Glutamatergic neuron (in vitro differentiated cells): ENCODE measurements at places on chromosomes 12 and 14.

- no peak for DNase-seq
Observed at GRCh38 chr14:22333422-22334274, 255.4 kb downstream of the DAD1 start.

DNA sequence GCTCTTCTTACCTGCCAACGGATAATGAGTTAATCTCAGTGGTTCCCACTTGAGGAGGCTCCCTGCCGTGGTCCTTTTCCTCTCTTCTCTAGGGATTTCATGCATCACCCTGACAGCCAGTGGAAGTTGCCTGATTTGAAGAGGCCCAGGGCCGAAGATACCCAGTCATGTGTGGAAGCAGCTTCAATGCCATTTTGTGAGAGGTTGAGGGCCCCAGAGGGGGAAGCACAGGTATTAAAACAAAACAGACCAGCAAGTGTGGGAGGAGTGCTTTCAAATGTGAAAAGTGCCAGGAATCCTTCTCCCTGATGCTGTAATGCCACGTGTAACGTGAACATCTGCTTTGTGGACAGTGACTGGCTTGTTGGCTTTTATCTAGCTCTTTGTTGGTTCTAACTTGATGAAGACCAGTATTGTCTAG lies 1.5 kb downstream of the TCP11L2 start:
- DNase-seq: no peak

- no peak for DNase-seq
Observed at GRCh38 chr12:40164034-40164433, 58.2 kb upstream of the SLC2A13 start.

DNA sequence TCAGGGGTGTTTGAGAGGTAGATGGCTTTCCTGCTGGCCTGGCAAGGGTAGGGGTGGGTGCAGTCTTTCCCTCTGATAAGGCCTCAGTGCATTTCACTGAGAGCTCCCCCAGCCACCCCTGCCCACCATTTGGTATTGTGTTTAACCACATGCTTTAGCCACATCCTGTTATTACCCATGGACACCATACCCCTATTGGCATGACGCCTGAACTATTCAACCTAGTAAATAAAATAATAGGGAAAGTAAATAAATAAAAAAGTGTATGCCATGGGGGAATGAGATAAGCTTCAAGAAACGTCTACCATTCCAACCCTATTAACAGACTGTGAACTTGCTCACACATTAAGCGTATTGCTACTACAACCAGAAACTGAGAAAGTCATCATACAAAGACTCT lies 7.6 kb upstream of the LGR5 start:
- DNase-seq: no peak

DNA sequence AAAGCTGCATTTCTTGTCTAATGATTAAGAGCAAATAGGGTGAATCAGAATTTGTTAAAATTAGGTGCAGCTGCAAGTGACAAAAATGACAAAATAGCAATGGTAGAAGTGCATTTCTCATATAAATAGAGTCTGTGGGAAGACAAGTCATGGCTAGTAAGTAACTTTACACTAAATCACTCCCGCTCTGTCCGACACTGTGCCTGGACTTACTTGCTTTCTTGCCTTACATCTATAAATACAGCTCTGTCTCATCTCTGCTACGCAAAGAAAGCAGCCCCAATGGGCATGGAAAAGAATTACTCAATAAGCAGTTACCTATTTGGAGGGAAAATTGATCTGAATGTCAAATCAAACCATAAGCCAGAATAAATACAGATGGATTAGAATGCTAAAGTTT lies 245.4 kb upstream of the KRR1 start:
- DNase-seq: no peak

- no peak for DNase-seq
Observed at GRCh38 chr12:11656550-11656949, 7.1 kb downstream of the ETV6 start.

- DNase-seq: no peak
Observed at GRCh38 chr12:82848845-82849244, 162.1 kb downstream of the TMTC2 start.

DNA sequence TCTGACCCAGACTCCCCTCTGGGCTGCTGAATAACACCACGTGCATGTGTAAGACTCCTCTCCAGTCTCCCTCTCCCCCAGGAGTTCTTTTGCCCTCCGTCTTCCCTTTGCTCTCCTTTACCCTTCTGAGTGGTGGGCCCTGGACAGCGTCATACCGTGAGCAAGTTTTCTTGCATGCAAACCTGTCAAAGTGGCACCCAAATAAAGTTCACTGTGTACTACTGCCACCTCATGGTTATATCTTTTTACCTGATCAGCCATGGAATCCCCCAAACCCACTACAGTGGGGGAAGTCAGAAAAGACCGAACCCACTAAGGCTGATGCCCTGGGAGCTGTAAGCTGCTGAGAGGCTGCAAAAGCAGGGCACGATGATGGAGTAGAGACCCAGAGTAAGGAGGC lies 131.1 kb upstream of the VRK1 start:
- no peak for DNase-seq

DNA sequence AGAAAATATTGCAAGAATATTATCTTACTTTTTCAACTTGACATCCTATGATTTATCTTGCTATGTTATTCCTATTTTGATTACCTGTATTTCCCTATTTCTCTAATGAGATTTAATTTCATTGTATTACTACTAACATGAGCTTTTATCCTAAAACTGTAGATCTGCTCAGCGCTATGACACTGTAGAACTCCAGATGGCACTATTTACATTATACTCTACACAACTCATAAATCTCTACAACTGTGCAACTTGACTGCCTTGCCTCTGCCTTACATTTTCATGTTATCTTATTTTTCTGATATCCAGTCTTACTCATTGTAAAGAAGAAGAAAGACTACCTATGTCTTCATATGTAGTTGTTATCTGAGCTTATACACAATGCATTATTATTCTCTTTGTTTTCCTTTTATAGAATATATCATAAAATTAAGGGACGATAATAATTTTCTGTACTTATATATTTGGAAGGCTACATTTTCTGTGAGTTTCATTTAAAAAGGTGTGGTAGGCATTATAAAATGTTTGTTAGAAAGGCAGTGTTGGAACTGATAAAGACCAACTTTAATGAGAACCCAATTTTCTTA lies 24.1 kb downstream of the NUP37 start:
- no peak for DNase-seq

DNA sequence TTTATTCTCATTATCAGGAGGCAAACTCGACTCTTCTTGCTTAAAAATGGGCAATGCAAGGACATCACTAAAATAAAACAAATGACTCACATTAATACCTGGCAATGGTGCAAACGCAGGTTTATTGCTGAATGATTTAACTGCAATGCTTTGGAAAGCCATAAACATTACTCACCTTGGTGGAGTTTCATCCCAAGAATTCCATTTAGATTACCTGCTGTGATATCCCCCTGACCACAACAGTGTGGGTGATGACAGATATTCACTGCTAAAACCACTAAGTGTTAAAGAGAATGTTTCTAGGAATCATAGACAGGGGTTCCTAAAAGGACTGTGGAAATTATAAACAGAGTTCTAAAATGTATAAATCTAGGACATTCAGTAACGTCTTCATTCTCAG lies 35.3 kb upstream of the CSRNP2 start:
- no peak for DNase-seq

DNA sequence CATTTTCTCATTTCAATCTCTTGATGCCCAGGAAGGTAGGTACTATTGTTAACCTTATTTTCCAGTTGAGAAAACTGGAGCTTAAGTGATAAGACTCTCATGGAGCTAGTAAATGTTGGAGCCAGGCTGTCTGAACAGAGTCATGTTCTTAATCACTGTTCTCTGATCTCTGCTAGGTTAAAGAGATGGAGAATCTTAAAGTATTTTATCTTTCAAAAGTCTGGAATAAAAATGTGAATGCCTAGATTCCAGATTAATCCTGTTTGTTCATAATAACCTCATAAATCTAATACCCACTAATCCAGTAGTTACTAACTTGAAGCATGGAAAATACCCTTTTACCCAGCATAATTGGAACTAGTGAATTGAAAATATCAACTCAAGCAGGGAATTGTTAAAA lies 341.0 kb upstream of the RGS6 start:
- no peak for DNase-seq

DNA sequence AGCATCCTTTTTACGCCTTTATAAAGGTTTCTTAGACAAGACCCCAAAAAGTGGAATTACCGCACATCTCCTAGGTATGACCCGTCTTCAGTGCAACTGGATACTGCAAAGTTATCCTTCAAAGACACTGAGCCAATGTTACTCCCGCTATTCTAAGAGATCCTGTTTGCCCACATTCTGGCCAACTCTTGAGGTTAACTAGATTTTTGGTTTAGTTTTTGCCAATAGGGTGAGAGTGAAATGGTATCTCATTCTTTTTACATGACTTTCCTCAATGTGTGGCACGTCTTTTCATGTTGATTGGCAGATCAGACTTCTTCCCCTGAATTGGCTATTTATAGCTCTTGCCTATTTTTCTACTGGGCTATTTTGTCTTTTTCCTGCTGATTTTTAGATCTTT lies 347.2 kb downstream of the MED13L start:
- no peak for DNase-seq

DNA sequence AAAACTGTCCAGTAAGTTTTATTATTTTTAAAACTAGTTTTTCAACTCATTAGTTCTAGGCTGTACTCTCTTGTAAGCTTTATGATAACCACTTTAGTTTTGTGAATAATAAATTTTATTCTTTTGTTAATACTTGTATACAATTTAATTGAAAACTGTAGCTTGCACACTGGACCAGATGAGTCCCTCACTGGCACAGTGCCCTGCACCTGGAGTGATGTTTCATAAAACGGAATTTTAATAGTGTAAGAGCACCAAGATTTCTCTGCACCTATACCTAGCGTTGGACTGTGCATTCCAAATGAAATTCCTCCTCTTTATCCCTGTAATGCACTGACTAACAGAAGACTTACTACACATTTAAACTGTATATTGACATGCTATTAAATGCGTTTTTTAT lies 80.8 kb downstream of the PRIMA1 start:
- DNase-seq: no peak

- no peak for DNase-seq
Observed at GRCh38 chr14:72503696-72504368, 390.1 kb downstream of the DPF3 start.

DNA sequence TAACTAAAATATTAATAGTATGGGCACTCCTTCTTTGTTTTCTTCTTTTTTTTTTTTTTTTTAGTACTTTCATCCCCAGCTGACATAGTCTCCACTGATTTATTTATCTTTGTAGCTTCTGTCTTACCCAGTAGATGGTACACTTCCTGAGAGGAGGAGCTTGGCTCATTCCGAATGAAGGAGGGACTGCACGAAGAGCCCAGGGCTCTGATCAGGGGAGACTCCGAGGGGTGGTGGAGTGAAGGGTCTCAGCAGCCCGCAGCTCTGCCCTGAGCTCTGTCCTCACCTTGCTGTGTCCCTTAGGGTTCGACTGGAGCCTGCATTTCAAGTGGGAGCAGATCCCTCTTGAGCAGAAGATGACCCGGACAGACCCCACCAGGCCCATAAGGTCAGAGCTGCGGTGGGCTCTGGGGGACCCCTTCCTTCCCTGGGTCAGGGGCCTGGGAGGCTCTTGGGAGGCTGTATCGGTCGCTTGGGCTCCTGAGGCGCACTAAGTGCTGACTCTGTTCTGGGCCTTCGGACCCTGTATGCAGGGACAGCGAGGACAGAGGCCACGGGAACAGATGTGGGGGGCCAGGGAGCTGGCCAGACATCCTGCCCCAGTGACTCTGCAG lies 65.2 kb downstream of the ERH start:
- DNase-seq: no peak

DNA sequence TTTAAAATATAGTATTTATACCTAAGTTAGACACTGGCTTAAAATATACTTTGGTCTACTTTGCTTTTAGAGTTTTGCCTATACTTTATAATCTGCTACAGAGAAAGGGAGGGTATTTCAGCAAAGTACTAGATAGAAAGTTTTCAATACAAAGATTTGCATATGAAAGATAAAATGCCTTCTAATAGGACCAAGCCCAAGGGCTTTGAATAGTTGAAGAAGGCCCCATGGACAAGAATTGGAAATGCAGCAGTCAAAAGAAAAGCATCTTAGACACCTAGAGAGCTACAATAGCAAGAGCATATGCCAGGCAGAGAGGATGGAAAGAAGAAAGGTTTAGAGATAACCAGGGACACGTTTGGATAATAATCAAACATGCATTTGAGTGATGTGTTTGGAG lies 83.1 kb upstream of the DNM1L start:
- no peak for DNase-seq

- peak; percentile 16 for DNase-seq
Observed at GRCh38 chr12:132386926-132387497, 57.6 kb upstream of the GALNT9 start.

DNA sequence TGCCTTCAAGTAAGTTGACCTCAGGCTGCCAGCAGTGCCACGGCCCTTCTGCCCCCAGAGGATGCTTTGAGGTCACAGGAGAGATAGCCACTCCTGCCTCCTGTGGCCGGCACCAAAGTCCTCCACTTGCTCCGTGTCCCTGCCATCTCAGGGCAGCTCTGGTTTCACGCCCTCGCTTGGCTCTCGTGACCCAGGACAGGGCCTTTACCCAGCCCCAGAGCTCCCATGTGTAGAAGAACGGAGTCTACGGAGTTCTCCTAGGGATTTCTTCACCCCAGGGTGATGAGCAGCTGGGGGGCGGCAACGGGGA lies 178.1 kb downstream of the ADGRD1 start:
- no peak for DNase-seq

DNA sequence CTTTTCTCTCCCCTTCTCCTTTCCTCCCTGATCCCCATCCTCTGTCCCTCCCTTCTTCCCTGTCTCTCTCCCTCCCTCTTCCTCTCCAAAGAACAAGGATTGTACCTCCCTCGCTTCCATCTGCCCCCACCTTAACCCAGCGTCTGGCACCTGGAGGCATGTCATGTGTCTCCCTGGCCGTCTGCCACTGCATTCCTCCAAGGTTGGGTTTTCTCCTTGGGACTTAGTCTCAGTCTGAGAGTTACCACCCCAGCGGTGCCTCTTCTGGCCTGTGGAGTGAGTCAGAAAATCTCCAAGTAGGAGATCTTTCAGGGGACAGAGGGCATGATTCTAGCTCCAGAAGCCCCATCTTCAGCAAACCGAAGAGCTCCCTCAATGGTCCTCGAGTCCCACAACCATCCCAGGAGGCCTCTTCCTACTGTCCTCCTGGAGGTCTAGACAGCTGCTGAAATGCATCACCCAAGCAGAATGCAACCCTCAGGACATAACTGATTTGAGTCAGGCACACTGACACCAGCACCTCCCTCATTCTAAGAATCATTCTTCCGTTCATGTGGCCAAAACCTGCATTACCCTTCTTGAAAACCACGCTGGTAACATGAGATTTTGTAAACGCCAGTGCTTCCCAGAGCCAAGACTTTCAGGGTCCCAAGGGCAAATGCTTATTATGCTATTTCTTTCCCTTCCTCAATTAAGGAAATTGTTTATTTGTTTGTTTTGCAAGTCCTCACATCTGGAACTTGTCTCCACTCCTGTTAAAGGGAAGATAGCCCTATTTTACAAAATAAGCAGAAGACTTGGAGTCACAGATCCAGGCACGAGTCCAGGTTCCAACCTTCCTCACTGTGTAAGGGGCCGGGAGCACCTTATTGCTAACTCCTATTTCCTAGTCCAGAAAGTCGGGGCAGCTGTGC lies 463.2 kb downstream of the BCL11B start:
- DNase-seq: no peak

DNA sequence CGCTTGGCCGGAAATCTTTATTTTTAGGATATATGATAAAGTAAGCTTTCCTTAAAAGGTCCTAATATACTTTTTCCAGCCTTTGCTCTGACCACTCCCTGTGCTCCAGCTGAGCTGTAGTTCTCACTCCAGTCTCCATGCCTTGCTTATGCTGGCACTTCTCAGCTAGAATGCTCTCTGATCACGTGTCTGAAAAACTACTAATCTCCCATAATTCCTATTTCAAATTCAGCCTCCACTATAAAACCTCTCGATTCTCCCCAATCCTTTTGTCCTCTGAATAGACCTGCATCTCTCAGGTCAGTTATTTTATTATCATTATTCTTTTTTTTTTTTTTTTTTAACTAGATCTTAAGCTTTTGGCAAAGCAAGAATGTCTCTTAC lies 3.7 kb downstream of the BIN2 start:
- DNase-seq: no peak
